ENCODE measurements at places on chromosomes 4 and X.

- DNase-seq, result no peak
These were observed 44.3 kb upstream of the TBL1X start for GRCh38 chrX:9420275-9421265.

- DNase-seq, result no peak
These were observed 61.6 kb upstream of the VAMP7 start for GRCh38 chrX:155819525-155819924.

- DNase-seq, result no peak
These were observed 1216.5 kb downstream of the RAPGEF2 start for GRCh38 chr4:160319221-160319867.

DNA sequence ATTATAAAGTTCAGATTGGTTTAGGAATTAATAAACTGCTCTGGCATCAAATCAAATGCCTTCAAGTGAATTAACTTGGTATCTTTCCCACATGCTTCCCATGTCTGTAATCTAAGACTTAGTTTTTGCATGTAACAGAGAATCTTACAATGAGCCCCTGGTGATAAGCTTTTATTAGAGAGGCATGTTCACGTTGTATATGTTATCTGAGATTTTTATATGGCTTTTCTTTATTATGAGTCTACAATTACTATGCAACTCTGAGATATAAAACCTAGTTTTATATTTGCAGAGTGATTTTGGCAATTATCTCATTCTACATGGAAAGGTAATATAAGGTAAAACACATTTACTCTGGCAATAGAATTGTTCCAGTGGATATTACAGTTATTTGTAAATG lies 1578.4 kb upstream of the IGFBP7 start:
- DNase-seq, result no peak

DNA sequence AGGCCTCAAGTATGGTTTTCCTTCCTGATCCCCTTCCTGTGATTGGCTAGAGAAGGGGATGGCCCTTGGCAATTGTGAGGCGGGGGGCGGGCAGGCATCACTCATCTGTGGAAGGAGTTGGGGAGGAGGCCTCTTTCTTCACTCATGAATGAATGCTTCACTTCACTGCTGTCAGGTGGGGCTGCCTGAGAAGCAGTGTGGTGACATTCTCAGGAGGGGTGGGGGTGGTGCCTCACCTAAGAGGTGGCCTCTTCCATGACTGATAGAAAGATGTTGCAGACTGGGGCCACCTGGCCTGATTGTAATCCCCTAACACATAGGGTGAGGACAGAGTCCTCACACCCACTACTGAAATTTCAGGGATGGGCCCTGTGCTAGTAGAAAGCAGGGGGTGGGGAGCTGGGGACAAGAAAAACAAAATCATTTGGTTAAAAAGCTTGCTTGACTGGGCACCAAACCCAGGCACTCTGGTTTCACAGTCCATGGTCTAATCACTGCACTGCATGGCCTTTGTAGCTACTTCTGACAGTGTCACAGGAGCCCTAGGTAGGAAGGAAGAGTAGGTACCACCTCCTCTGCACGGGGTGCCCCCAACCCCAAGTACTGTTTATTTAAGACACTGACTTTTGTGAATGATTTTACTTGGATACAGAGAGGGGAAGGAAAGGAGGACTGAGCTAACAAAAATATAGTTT lies 5.6 kb upstream of the HOPX start:
- no peak for DNase-seq

- no peak for DNase-seq
These were observed 103.6 kb upstream of the ADGRG2 start for GRCh38 chrX:19225909-19226308.

- DNase-seq, result no peak
These were observed 66.1 kb downstream of the BMP3 start for GRCh38 chr4:81096566-81096965.

GRCh38 chr4:47002580-47002979 lies 9.2 kb upstream of the GABRA4 start:
- DNase-seq, result peak; percentile 38

GRCh38 chrX:140249088-140249487 lies 255.8 kb downstream of the SOX3 start:
- DNase-seq, result no peak

- no peak for DNase-seq
These were observed 31.0 kb upstream of the CCNG2 start for GRCh38 chr4:77125961-77126360.

DNA sequence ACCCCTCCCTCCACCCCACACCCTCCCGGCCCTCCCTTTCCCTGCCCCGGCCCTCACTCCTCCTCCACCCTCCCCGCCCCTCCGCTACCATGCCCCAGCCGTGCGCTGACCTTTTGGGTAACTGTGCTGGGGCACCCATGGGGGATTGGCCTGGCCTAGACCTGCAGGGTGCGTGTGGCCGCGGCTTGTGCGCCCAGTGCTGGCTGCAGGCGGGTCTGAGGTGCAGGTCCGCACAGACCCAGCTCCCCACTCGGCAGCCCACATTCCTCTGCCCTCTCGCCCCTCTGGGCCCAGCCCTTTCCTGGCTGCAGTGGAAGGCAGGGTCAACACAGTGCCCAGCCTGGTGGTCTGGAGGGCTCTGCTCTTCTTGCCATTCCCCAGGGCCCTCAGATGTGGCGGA lies 24.7 kb downstream of the FGFRL1 start:
- DNase-seq, result no peak

DNA sequence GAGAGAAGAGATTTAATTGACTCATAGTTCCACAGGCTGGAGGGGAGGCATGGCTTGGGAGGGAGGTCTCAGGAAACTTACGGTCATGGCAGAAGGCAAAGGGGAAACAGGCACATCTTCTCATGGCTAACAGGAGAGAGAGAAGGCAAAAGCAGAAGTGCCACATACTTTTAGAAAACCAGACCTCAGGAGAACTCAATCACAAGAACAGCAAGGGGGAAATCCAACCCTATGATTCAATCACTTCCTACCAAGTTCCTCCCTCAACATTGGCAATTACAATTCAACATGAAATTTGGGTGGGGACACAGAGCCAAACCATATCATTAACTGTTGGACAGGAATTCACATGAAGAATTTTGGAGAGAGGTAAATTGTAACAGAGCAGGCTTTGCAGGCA lies 485.3 kb upstream of the PITX2 start:
- DNase-seq, result no peak

GRCh38 chr4:139663561-139664138 lies 2.0 kb upstream of the MGST2 start:
- no peak for DNase-seq

DNA sequence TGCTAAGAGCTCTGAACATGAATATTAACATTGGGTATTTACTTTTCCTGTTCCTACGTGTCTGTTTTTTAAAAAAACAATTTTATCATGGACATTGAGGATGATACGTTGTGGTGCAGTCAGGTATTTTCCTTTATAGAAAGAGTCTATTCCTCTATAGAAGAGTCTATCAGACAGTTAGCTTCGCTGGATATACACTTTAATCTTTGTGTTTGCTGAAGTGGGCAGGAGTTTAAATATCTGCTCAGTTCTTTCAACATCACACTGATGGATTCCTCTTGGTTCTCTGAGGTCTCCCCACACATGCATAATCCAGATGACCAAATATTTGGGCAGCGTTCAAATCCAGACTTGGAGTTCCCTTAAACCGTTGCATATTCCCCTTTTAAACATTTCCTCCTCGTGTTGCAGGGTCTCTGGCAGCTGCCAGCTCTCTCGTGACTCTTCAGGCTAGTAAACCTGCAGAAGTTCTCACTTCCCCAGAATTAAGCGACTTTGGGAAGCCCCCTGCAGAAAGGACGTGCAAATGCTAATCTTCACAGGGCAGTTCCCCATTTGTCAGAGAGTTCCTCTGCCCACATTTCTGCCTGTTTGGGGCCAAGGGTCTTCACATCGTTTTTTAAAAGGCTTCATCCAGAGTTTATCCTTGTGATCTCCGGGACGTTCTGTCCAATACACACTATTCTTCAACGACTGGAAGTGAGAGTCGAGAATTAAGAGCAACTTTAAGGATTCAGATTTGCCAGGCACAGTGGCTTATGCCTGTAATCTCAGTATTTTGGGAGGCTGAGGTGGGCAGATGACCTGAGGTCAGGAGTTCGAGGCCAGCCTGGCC lies 20.5 kb upstream of the DHRSX start:
- DNase-seq, result no peak

DNA sequence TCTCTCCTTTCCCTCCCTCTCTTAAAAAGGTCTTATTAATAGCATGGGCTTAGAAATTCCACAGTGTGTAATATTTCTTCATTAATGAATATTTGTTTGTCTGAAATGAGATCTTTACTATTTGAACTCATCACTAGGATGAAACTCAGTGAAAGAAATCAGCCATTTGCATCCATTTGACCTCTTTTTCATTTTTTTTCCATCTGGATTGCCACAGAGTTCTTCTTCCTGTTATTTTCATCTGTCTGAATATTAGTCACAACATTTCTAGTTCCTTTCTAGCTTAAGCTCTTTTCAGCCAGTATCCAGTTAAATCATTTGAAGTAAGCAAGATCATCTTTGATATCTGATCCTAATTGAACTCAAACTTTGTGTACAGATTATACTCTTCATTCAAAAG lies 69.2 kb upstream of the PLS3 start:
- DNase-seq, result no peak

GRCh38 chrX:7247346-7247745 lies 99.4 kb upstream of the PUDP start:
- DNase-seq, result no peak

DNA sequence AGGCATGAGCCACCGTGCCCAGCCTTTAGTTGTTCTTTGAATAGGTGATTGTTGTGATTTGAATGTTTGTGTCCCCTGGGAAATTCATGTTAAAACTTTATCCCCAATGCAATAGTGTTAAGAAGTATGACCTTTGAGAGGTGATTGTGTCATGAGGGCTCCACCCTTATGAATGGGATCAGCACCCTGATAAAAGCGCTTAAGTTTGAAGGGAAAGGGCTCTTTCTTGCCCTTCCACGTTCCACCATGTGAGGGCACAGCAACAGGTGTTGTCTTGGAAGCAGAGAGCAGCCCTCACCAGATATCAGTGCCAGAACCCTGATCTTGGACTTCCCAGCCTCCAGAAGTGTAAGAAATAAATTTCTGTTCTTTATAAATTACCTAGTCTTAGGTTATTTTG lies 33.7 kb upstream of the RP2 start:
- DNase-seq, result no peak

DNA sequence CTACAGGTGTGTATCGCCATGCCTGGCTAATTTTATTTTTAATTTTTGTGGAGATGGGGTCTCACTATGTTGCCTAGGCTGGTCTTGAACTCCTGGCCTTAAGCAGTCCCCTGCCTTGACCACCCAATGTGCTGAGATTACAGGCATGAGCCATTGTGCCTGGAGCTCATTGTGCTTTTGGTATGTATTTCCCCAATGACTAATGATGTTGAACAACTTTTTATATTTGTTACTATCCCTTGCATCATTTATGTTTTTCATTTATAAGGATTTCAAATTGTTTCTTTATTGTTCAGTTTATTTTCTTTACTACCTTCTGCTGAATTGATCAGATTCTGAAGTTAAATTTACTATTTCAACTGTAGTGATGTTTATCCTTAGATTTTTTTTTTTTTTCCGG lies 199.7 kb downstream of the CEP135 start:
- no peak for DNase-seq

DNA sequence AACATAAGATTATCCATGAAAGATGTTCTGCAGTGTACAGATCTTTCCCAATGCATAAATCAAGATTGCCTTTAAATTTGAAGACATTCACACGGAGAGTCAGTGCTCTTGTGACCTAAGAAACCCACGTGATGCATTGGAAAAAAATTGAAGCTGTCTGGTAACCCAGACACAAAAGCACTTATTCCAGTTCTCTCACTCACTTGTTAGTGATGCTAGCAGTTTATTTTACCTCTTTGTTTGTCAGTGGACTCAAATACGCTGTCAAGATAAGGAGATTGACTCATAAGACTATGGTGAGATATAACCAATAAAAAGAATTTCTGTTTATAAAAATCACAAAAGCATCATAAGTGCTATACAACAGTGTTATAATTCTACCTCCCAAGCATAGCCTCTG lies 245.8 kb upstream of the SMIM31 start:
- no peak for DNase-seq

GRCh38 chrX:40945361-40945713 lies 139.9 kb upstream of the USP9X start:
- no peak for DNase-seq

GRCh38 chr4:1154126-1154522 lies 18.3 kb downstream of the SPON2 start:
- no peak for DNase-seq

DNA sequence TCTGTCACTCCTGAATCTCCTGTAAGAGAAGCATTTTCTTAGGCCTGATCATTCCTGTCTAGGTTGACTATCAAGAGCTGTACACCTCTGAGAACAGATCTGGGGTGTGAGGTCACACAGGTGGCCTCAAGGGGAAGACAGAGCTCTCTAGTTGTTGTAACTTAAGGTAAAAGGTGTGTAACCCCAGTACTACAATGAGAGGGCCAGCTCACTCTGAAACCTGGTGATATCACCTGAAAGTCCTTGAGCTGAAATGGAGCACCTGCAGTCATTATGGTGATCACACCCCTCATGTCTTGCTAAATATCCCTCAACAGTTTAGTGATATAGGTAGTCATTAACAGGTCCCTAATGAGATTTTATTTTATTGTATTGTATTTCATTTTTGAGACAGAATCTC lies 8.8 kb upstream of the FAM9C start:
- no peak for DNase-seq

GRCh38 chrX:72180539-72180938 lies 1.0 kb upstream of the PIN4 start:
- no peak for DNase-seq

- DNase-seq, result no peak
These were observed 755.8 kb upstream of the LCORL start for GRCh38 chr4:18777190-18777930.

- DNase-seq, result no peak
These were observed 119.9 kb downstream of the ASMT start for GRCh38 chrX:1734806-1735205.

Measured in AG04450 (cell line).